ENCODE measurements at places on chromosomes 3 and 15.

- no peak for DNase-seq
Observed at GRCh38 chr3:46670891-46671427, 22.5 kb downstream of the ALS2CL start.

DNA sequence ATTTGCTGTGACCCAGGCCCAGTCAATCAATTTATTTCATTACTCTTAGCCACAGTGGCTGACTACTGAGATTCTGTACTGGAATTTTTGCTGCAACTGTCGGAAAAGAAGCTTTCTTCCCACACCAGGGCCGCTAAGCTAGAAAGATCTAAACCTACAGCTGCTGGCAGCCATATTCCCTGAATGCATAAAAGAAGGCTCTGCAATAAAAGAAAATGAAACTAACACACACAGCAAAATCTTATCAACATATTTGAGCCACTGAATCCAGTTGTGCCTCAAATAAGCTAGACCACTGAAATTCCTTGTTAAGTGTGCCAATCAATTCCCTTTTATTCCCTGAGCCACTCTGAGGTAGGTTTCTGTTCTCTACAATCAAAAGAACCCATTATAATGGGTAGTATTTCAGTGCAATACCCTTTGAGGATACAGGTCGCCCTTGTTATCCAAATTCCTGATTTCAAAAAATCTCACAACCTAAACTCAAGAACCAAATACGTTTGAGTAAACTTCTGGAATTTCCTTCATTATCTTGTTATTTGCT lies 60.3 kb downstream of the MYO9A start:
- no peak for DNase-seq

- DNase-seq: no peak
Observed at GRCh38 chr15:68429691-68430470, 2.1 kb downstream of the ITGA11 start.

DNA sequence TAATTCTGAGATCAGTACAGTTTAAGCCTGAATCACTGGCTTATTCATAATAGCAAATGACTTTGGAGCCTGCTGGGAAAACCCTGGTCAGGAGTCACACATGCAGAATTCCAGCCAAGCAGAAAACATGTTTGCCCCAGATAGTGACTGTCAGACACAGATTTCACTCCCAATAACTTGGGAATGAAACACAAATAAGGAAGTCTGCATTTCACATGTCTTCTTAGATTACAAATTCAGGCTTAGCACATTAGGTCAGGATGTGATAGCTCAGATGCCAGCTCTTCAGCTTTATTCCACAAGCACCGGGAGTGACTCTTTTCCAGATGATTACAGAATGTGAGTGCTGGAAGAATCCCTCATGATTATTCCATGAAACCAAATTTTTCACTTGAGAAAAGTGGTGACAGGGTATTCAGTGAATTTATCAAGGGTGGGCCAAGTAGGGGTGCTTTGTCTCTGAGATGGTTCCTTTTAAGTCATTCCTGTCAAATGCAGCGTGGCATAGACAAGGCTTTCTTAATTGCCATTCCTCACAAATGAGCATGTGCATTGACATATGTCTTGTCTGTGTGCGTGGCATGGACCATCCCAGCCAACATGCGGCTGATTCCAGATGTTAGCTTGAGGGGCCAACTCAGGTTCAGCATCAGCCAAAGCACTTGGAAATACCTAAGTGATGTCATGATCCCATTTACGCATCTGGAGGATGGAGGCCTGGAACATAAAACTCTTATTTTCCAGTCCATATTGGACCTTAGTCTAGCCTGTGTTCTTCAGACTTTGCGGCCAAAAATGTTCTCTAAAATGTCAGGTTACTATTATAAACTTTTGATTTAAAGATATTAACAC lies 191.0 kb downstream of the EPHB1 start:
- DNase-seq: no peak

GRCh38 chr3:124747111-124747981 lies 17.1 kb downstream of the UMPS start:
- DNase-seq: no peak

GRCh38 chr15:41501191-41501917 lies 7.7 kb downstream of the ITPKA start:
- DNase-seq: peak; percentile 21

GRCh38 chr3:114732353-114732752 lies 414.7 kb downstream of the ZBTB20 start:
- DNase-seq: no peak

DNA sequence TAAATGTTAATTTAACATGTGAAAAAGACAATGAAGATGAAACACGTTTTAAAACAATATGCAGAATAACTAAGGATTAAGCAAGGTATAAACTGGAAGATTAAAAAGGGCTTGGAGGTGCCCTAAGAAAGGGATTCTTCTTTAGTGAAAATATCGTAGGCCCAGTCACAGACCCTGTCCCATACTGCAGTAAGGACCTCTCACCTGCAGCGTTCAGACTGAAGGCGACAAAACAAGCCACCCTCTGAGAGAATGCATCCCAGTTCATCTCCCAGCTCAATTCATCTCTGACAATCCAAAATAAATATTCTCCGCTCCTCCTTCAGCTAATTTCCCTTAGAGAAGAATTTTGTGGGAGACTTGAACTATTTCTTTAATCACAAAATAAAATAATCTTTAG lies 102.3 kb upstream of the ARL6 start:
- no peak for DNase-seq

DNA sequence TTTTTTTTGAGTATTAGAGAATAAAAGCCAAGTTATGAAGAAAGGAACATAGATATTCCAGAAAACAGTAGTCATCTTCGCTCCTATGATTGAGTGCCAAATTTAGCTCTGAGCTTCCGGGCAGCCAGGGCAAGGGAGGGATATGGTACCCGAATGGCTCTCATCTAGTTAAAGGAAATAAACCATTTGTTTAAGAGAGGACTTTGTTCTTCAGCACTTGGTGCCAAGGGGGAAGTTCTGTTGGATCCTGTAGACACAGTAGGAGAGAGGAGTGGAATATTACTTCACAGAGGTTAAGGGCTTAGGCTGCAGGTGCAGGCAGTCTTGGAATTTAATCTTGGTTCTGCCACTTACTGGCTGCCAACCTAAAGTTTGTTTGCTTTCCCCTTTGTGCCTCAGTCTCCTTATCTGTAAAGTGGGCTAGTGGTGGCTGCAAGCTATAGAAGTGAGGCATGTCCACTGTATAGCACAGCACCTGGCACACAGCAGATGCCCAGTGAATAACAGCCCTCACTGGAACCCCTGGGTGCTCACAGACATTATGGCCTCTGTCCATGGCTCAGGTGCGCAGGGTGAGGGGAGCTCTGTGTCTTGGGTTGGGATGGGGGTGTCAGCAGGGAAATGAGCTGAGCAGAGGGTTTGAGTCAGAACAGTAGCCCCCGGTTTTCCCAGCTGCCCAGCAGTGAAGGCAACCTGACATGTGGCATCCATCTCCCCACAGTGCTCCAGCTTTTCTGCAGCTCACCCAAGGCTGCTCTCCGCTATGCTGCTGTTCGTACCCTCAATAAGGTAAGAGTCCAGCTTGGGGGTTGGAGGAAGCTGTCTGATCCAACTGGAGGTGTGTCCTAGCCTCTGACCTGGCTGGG lies 10.4 kb downstream of the COPG1 start:
- DNase-seq: no peak

DNA sequence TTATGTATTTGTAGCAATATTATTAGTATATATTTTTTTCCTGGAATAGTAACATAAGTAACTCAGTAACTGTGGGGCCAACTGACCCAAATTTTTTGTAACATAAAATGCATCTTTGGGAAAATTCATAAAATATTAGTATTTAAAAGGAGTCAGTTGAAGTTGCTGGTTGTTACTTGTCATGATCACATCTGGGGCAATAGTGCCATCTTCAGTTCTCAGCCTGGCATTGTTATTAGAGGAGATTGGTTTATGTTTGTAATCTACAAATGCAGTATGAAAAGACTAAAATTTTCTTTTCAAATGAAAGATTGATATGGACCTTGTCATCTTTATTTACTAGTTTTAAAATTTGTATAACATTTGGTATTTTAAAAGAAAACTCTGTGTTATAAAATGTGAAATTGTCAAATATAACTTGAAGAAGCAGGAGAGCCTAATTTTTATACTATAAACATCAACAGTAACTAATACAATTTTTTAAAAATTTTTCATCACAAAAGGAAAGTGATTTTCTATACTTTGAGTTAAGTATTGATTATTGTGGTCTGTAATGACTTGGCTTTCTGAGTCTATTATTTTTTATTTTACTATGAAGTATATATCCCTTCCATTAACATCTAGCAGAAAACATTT lies 38.8 kb upstream of the MLF1 start:
- peak; percentile 72 for DNase-seq

GRCh38 chr15:66803182-66803729 lies 101.2 kb downstream of the SMAD6 start:
- no peak for DNase-seq

- no peak for DNase-seq
Observed at GRCh38 chr15:63362885-63363284, 18.8 kb downstream of the CA12 start.

DNA sequence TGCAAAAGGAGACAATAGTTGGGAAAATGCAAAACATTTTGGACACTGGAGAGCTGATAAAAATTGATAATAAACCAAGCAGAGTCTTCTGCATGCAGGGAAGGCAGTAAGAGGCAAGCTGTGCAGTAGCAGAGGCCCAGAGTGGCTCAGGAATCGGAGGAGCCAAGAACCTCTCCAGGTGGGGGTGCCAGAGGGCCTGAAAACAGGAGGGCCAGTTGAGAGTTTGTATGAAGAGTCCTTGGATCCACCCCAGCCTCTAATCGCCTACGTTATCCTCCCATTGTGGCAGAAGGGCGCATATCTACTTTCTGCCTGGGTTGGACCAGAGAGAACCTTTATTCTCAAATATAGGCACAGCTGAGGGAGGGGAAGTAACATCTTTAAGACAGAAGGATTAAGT lies 48.9 kb upstream of the RBP1 start:
- peak; percentile 4 for DNase-seq

DNA sequence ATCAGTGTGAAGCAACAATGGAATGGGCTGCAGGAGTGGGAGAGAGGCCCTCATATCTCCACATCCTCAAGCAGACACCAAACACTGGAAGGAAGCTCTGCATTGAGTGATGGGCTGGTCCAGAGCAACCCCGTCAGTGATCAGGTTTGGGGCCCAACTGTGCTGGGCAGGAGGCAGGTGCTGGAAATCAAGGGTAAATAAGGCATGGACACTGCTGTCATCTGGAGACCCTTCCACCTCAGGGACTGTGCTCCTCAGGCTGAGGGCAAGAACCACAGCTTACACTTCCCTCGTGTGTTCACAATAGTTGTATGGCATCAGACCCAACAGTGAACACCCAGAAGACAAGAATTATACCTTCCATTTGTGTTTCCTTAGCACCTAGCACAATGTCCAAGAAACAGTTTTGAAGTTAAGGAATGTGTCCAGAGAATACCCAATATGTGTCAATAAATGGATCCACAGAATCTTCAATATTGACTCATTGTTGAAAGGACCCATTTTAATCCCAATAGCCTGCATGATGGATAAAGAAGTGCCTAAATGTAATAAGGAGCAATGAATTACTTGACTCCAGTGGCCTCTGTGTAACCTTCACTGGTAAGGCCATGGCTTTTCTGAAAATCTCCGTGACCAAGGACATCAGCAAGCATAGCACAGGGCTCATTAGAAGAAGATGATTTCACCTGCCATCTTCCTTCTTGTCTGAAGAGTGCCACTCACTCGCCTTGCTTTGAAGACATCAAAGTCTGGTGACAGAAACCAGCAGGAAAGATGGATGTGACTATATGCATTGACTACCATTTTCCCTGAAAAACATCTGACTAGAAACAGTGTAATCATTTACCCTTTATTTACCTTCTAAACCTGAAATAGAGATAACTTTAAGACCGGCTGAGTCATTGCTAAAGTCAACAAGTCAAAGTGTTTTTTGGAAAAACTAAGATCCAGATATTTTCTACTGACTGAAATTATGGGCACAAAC lies 7.0 kb upstream of the AHSG start:
- no peak for DNase-seq

- DNase-seq: no peak
Observed at GRCh38 chr15:21261965-21262850, 178.1 kb downstream of the POTEB3 start.

DNA sequence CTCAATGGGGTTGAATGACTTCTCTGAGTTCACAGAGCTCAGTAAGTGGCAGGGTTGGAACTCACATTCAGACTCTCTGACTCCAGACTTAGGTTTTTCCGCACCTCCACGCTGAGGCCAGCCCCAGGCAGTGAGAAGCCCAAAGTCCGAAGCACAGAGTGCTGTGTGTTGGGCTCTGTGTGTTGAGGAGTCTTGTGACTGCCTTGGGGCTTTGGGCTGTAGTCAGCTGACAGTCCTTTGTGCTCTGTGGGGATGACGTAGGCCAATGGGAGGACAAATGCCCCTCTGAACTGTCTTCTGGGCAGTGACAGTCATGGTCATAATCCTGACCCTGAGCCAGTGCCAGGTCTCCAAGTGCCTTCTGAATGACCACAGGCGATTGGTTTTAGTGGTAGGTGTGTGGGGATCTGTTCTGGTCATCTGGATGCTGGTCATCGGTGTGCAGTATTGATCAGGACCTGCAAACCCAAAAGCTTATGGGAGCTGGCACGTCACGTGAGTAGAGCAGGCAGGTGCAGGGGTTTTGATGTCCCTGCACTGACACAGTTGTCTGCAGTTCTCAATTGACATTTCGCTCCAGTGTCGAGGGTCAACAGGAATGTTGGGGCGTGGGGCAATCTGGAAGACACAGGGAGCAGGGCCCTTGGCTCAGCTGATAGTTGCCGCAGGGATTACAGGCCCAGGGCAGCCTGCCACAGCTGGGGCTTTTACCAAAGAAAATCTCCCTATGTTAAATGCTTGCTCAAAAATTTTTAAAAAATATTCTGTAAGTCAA lies 45.3 kb downstream of the CAPN3 start:
- no peak for DNase-seq

DNA sequence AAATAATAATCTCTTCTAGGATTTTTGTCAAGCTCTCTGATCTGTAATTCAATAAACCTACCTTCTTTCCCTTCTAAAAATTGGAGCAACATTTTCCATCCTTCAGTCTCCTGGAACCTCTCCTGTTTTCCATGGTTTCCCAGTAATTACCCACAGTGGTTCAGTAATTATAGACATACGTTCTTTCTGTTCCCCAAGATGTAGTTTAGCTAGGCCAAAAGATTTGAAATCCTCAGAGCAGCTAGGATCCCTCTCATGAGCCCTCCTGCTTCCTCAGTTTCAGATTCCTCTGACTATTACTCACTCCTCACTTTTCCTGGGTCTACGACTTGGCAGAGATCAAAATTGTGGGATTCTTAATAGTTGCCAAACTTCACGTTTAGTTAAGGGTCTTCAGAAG lies 76.9 kb upstream of the IGSF10 start:
- no peak for DNase-seq

DNA sequence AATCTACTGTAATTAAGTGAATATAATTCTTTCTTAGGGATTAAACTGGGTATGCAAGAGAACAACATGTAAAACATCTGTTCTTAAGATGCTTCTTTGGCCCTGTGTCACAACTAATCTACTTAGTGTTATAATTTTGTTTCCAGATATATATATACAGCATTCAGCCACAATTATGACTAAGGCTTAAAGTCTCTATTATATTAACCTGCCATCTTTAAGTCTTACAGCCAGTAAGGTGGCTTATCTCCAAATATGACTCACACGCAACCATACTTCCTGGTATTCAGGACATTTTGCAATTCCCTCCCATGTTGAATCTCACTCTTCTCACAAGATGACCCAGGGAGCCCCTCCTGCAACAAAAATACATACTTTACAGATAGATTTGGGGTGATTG lies 6.6 kb upstream of the KBTBD8 start:
- DNase-seq: no peak
